Posterior cingulate gyrus (tissue), 11 donors: ENCODE measurements at places on chromosomes 3 and 15.

DNA sequence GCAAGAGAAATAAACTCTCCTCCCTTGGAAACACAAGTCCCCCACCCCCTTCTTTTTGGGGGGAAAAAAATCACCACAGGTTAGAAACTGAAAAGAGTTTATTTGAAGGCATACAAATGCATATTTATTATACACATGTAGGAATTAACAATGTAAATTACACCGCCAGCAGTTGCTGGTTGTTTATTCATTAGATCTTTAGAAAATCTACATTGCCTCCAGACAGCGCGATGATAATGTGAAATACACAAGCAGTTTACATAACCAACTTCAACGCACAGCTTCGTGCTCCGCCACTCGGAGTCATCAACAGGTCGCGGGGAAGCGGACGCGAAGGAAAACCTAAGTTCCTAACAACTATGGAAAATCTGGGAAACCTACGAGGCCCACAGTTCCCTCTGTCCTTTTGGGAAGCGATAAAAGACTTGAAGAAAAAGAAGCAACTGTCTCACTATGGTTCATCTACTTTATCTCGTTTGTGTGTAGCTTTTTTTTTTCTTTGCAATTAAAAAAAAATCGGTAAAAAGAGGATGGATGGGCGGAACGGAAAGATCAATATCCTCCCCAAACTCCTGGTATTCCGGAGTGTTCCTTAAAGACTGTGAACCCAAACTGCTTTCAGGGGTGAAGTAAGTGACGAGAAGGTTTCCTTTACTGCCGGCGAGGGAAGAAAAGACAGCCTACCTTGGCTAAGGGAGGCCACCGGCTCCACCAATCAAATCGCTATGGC is 8.4 kb upstream of the FOXB1 start:
- no peak for DNase-seq

DNA sequence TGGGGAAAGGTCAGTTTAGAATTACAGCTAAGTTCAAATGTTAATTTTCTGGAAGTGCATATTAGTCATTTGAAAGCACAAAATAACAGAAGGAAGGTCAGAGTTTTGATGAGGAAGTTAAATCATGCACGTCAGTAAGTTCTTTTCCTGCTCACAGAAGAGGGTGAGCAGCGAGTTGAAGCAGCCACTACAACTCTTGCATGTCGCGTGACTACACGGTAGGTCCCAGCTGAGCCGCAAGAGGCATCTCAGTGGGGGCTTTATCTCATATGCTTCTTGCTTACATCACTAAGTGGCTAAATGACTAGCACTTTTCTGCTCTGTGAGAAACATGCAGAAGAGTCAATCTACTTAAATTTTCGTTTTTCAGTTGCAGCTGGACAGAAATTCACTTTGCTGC is 21.3 kb upstream of the SEC62 start:
- DNase-seq = no peak

GRCh38 chr15:63256433-63257274 is 20.8 kb upstream of the APH1B start:
- DNase-seq = no peak

- DNase-seq = no peak
Measured at GRCh38 chr3:69419276-69419675, 33.4 kb upstream of the FRMD4B start.
